ENCODE measurements at places on chromosomes 16 and 17.

GRCh38 chr17:7484919-7485377 is 782 bp downstream of the POLR2A start:
- DNase-seq = no peak

DNA sequence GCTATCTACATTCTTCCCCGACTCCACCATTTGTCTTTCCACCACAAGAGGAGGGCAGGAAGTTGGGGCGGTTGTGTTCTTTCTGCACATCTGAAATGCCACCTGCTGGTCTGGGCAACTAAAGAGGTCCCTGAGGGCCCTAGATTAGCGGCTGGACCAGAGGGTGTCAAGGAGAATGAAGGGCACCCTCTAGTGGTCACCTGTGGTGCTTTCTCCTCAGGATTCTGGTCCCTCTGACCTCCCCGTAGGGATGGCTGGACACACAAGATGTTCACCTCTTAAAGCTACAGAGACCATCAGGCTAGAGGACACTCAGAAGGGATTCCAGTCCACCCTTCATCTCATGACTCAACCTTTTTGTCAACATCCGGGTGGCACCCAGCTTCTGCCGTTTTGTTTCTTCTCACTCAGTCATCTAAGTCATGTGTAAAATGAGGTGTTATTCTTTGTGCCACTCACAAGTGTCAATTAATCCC is 2.9 kb upstream of the SCIMP start:
- no peak for DNase-seq

GRCh38 chr16:66934138-66934838 is at the start of gene CIAO2B:
Gene CIAO2B (minus strand): TSS chr16:66934402. CDS start chr16:66934364, 38 bp downstream.
- DNase-seq = peak; percentile 86

GRCh38 chr16:65235339-65236177 is 113.7 kb upstream of the CDH11 start:
- no peak for DNase-seq

DNA sequence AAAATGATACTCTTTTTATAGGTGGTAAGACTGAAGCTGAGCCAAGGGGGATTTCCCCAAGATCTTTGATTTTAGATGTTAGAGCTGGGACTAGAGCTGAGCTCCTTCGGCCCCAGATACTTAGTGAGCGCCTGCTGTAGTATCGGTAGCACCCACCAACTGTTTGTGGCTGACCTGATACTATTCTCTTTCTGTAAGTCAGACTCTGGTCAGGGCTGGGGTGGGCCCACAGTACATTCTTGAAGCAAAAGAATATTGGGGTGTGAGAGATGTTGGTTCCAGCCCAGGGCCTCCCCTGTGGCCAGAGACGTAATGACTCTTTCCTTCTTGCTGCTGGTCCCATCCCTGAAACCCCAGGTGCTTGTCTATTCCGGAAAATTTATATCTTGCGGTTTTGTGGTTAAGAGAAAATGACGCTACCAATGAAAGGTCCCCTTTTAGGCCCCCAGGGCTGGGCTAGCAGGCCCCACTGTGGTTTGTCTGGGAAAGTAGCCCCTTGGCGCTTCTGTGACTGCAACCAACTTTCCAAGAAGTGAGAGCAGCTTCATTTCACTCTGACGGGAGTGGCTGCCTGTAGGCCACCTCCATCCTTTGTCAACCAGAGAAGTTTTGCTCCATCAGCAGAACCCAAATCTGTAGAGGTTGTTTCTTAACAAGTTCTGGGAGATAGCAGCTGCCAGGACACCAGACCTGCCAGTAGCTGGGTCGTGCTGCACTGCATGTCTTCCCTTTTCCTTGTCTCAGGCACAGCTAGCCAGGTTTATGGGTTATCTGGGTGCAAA is 86.4 kb upstream of the LGALS9 start:
- no peak for DNase-seq

GRCh38 chr16:75632857-75633256 is 9.8 kb upstream of the ADAT1 start:
- DNase-seq = no peak

- DNase-seq = no peak
Measured at GRCh38 chr17:65364438-65364837, 197.0 kb downstream of the AXIN2 start.

GRCh38 chr16:86048221-86048620 is 149.3 kb downstream of the IRF8 start:
- DNase-seq = no peak

GRCh38 chr17:48510761-48511604 is 19.8 kb downstream of the HOXB1 start:
- no peak for DNase-seq

- no peak for DNase-seq
Measured at GRCh38 chr17:51435641-51436091, 175.3 kb downstream of the UTP18 start.

DNA sequence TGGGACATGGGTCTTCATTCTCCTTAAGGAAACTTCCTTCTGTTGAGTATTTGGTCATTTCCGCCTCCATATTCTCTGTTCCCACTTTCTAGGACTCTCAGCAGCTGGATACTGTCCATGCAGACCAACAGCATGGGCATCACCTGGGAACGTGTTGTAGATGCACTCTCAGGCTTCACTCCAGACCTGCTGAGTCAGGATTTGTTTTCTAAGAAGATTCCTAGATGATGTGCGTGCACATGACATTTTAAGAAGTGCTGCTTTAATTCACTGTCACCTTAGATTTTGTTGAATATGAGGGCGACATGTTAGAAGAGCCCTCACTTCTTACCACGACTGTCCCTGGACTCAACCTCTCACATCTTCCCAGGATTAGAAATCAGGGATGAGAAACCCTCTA is 10.0 kb upstream of the SDK2 start:
- no peak for DNase-seq

DNA sequence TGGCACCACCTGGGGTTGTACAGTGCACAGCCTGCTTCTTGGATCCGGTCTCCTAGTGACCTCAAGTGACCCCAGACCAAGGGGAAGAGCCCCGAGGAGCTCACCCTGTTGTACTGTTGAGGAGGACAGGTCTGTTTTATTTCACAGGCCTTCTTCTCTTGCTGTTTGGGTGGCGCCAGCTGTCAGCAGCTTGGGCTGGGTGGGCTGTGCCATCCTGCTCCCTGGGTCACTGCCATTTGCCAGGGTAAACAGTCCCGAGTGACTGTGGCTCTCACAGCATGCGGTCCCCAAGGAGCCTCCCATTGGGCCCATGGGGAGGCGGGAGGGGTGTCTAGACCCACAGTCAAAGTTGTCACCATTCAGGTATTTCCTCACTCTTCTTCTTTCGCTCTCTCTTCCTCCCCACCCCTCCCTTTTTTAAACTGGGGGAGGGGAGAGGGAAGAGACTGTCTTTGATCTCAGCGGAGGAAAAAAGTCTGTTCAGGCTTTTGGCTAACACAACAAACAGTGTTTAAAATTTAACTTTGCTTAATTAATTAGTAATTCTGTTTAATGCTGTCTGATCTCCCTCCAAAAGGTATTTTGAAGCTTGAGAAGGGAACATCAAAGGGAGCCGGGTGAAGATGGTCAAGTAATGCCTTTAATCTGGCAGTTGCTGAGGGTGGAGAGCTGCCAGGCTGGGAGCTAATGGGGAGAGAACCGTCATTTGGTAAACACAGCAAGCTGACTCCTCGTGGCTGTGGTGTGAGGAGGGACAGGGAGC is 64.0 kb downstream of the SNX20 start:
- DNase-seq = no peak

DNA sequence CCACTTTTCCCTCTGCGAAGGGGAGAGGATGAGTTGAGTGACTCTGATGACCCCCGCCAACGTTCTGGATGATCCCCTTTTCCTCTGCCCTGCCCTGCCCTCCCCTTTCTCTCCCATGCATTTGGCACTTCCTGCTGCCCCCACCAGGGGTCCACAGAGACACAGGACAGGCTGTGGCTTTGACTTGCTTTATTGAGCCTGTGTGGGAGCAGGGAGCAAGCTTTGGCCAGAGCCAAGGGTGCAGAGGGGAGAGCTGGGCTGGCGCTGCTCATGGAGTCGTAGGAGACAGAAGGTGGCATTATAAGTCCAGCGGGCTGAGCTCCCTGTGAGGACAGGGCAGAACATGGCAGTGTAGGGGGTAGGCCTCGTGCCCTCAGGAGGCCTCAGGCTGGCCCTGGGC is 1.6 kb downstream of the PPY start:
- DNase-seq = no peak

GRCh38 chr16:89217388-89218191 is at the start of gene ZNF778:
Gene ZNF778 (plus strand): TSS chr16:89217703. CDS start chr16:89221128, 3,425 bp downstream.
- peak; percentile 50 for DNase-seq

DNA sequence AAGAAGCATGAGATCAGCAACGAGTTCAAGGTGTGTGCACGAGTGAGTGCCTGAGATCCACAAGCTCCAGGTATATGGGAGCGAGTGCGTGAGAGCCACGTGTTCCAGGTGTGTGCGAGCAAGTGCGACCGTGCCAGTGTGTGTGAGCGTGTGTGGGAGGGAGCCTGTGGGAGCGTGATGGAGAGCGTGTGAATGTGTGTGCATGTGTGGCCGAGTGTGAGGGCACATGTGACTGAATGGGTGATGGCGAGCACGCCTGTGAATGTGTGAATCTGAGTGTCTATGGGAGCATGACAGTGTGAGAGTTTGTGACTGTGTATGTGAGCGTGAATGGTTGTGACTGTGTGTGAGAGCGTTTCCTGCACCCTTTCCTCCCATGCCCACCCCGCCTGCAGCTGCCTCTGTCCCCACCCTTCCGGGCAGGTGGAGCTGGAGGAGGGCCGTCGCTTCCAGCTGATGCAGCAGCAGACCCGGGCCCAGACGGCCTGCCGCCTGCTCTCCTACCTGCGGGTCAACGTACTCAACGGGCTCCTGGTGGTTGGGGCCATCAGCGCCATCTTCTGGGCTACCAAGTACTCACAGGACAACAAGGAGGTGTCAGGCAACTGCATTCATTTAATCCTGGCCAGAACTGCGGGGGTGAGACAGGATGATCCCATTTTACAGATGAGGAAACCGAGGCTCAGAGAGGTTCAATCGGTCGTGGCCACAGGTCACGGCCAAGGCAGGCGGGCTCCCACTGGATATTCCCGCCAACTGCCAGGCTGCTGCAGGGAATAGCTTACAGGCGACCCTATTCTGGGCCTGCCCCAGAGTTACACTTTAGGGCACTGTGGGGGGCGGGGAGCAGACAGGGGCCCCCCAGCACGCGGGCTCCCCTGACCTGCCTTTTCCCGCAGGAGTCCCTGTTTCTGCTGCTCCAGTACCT is 3.7 kb downstream of the TMC8 start:
- DNase-seq = peak; percentile 60

- no peak for DNase-seq
Measured at GRCh38 chr16:75909746-75910145, 183.5 kb upstream of the CPHXL start.

DNA sequence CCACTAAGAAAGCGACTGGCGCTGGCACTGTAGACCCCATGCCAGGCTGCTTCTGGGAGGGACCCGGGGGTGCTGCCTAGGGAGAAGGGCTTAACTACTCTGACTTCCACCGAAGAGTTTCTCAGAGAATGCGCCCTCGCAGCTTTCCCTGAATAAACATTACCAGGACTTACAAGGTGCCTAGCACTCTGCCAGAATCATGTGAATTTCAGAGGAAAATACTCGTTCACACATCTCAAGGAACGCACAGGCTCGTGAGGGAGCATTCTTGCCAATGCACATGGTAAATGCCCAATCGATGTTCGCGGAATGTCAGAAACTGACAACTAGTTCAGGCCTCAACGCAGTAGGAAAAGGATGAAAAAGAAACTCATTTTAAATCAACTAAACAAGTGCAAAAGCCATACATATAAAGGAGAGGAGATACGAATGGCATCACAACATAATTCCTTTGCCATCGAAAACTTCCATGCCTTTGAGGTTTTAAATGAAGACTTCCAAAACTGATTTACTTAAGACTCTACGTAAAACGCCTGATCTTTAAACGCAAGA is 999 bp downstream of the CMC2 start:
- DNase-seq = no peak

GRCh38 chr17:41896726-41897125 is 22.0 kb downstream of the ACLY start:
- no peak for DNase-seq

DNA sequence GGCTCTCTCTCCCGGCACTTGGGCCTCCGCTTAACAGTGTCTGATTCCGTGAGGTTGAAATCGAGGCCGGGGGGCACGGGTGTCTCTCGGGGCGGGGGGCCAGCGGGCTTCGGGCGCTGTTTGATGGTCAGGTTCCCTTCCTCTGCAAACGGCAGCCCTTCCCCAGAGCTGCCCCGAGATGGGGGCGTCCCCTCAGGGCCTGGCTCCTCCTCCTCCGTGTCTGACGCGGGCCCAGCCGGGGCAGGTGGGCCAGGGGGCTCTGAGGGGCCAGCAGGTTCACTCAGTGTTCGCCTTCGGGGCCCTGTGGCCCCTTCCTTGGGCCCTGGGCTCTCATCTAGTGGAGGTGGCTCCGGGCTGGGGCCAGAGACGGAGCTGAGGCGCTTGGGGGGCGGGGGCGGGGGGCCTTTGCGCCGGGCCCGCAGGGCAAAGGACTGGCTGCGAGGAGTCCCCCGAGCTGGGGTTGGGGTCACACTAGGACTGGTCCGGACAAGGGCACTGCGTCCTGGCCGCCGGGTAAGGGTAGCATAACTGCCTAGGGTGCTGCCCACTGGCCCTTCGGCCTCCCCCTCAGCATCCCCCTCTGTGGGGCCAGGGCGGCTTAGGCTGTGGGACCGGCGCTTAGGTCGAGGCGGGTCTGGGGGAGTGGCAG is 13.1 kb downstream of the CASKIN2 start:
- no peak for DNase-seq

DNA sequence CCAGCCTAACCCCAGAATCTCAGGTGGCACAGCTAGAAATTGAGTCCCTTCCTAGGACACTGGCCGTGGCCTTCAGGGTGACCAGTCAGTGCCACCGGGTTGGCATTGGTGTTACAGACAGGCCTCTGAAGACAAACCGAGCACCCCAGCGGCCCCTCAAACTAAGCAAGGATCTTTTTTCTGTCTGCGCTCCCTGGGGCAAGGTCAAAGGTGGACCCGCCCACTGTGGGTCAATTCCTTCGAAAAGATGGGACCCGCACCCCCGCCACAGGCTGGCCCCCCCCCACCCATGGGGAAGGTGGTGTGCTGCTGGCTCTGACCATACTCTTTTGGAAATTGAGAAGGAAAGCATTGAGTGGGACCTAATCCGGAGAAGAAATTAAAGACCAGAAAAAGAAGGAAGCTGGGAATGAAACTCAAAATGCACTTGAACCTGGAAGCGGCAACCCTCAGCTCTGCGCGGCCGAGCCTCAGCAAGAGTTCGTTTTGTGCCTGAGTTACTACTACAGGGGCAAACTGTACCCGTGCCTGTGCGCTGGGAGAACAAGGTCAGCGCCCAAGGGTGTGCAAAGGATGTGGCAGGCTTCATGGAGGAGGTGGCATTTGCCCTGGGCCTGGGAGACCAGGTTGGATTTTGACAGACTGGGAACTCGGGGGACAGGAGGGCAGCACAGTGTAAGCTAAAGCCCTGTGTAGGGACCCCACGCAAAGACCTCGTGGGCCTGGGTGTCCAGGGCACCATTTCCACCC is 20.4 kb downstream of the TMC6 start:
- no peak for DNase-seq

DNA sequence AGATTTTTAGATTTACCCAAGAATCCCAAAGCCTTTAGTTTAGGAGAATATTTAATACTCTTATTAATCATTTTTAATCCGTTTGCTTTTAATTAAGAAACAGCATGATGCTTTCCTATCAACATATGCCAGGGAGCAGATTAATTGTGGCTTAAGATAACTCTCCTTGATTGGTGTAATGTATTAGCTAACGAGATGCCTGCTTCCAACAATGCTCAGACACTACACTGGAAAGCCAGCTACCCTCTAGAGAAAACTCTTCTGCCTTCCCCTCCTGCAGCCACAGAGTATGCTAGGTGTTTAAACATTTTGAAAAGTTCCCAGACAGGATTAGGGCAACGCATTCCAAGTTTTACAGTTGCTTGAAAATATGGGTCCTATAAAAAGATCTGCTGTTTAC is 142.2 kb downstream of the AATF start:
- DNase-seq = no peak

GRCh38 chr17:50448643-50449042 is 20.0 kb downstream of the CHAD start:
- DNase-seq = no peak
